ENCODE measurements at places on chromosomes 7 and 10.

- DNase-seq = no peak
Observed at GRCh38 chr10:16746856-16747255, 70.4 kb downstream of the RSU1 start.

- DNase-seq = no peak
Observed at GRCh38 chr7:152312316-152312715, 123.5 kb downstream of the KMT2C start.

DNA sequence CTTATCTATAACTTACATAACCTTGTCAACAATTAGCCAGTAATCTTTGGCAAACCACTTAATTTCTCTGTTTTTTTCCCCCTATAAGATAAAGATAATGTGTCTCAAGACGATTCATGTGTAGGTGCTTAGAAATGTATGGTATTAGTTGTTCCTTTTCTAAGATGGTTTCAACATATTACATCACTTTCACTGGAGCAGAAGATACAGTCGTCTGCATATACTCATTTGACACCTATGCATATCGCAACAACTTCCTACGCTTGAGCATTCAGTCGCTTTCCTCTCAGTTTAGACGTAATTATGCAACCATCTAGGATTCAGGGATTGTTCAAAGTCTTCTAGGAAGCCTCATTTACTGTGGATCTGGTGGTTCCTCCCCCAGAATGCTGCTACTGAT is 396.7 kb downstream of the PHTF2 start:
- no peak for DNase-seq

- no peak for DNase-seq
Observed at GRCh38 chr7:155773531-155773930, 38.7 kb downstream of the SHH start.

GRCh38 chr7:139417478-139417877 is 57.8 kb downstream of the LUC7L2 start:
- no peak for DNase-seq
